Ascending aorta (tissue), 2 donors: ENCODE measurements at places on chromosomes 2 and 18. TPM values are rescaled to one million over a fixed set of nuclear protein-coding genes. Genes with fewer than 3 reads are reported as not detected.

GRCh38 chr18:75441896-75442295 lies 14.4 kb upstream of the SMIM21 start:
- H3K4me1 ChIP-seq, result no peaks in the 10 kb centered on the region
- no peak overlapping the region for H3K4me3 ChIP-seq
- H3K27me3 ChIP-seq, result no peaks in the 10 kb centered on the region

- no peak overlapping the region for H3K4me3 ChIP-seq
- no peaks in the 10 kb centered on the region for H3K36me3 ChIP-seq
- no peak overlapping the region for H3K27ac ChIP-seq
- peaks cover 2% of the 10 kb centered on the region for H3K4me1 ChIP-seq
These were observed 31.1 kb downstream of the TOGARAM2 start for GRCh38 chr2:29012211-29012681.

DNA sequence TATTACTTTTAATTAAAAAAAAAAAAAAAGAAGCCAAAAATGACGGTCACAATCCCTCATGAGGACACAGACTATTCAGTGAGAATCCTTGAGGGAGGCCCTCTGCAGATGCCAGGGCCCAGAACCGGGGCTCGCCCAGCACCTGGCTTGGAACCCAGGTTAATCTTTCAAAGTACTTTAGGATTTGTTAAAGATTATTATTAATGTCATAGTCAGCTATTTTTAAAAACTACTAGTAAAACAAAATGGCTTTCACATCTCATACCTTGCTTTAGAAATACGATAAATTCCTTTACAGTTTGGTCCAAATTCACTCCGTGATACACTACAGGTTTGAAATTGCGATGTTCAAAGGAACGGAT lies 27.1 kb downstream of the C2orf76 start:
- H3K4me3 ChIP-seq, result no peak overlapping the region
- no peaks in the 10 kb centered on the region for H3K36me3 ChIP-seq
- H3K27me3 ChIP-seq, result no peaks in the 10 kb centered on the region
- no peaks in the 10 kb centered on the region for H3K4me1 ChIP-seq
- no peak overlapping the region for H3K27ac ChIP-seq

DNA sequence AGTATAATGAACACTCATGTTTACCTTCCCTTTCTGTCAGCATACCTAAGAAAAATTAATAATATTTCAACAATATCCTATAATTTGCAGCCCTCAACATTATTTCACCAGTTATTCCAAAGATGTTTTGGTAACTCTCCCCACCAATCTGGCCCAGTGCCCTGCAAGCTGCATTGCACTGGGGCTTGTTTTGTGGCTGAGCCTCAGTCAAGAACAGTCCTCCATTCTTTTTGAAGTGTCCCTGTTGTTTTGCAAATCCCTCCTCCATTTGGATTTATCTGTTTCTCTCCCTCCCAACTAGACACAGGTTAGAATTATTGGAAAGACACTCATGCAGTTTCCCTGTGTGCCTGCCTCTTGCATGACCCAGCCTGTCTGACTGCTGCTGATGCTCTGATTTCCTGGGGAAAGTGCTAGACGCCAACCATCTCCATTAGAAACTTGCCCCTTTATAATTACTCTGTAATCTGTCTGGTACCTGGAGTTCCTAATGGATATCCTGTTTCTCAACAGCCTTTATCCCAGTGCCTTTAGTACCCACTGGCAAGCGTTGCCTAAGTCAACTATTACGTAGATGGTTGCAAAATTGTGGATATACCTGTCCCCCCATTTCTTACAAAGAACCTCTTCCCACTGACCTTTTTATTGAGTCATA lies 60.2 kb downstream of the EIF5B start:
- H3K27ac ChIP-seq, result no peak overlapping the region
- no peak for DNase-seq
- peaks cover 93% of the 10 kb centered on the region for H3K36me3 ChIP-seq
- no peaks in the 10 kb centered on the region for H3K27me3 ChIP-seq

Gene RIT2
- total RNA-seq, result not detected
